HFF-Myc (cell line): ENCODE measurements at places on chromosomes 5 and 9.

GRCh38 chr5:150177721-150178120, 11.1 kb downstream of the CDX1 start:
- DNase-seq, result no peak

GRCh38 chr5:83253720-83254119, 176.4 kb downstream of the XRCC4 start:
- no peak for DNase-seq

DNA sequence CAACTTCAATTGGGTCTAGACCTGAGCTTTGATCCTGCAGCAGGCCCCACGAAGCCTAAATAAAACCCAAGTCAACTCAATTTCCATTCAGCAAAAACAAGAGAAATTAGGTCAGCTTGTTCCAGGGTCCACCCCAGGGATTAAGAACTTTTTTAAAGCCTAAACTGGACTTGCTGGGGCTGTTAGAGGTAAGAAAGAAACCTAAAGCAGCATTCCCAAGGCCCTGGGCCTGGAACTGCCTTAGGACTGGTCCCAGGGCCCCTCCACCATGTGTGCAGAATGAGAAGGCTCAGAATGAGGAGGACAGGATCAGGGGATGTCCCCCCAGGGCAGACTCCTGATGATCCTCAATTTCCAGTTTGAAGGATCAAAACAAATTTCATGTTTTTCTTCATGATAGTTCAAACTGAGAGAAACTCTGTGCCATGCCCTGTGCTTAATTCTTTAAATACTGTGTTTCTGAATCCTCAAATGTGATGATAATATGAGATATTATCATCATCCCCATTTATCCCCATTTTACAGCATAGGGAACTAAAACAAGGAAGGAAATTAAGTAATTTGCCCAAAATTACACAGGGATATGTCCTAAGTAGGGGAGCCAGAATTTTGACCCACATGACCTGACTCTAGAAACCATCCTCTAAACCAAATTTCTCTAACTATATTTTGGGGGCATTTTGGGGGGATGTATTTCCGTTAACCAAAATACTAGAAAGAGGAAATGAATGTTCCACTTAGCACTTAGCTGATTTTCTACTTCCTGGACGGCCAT, 64.5 kb downstream of the DENND1A start:
- no peak for DNase-seq

DNA sequence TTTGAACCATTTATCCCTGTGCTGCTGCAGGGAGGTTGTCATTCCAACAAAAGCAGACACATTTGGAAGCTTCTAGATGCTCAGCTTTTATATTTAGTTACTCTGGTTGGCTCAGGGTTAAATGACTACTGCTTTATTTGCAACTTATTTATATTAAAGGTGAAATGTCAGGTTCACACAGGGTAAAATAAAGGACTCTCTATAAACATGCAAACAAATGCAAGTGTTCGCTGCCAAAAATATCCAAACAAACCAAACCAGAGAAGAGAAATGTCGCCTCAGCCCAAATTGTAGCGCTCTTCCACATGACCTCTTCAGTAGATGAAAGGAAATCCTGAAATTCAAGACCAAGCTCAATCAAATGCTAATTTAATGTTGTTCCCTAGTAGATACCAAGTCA, 57.0 kb upstream of the LIFR start:
- no peak for DNase-seq

DNA sequence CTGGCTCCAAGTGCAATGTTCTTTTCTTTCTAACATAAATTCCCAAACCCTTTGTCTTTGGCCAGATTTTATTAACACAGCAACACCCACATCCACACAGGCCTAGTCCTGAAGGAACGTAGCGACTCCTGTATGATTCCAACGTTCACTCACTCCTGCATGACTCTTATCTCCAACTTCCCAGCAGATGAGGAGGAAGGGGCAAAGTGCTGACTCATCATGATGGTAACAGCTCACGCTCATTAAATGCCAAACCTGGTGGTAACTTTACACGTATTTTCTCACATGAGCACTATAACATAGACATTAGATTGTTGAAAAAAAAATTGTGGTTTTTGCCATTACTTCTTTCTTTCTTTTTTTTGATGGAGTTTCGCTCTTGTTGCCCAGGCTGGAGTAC, 1349.5 kb downstream of the EFNA5 start:
- no peak for DNase-seq

DNA sequence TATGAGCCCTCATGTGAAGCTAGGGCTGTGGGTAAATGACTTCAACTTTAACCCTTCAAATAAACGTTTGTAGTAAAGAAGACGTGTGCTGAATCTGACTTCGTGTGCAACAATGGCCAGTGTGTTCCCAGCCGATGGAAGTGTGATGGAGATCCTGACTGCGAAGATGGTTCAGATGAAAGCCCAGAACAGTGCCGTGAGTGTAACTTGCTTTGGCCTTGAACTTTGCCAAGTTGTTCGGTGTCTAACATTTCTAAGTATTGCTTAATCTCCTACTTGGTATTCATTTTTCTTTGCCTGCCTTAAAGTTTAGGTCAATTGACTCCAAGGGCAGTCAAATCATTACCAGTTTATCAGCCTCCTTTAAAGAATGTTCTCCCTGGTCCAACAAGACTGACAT, 18.2 kb downstream of the VLDLR start:
- DNase-seq, result no peak

GRCh38 chr5:177369645-177370440, 12.1 kb downstream of the RGS14 start:
- DNase-seq, result no peak

- DNase-seq, result no peak
These were observed 49.7 kb downstream of the FER start for GRCh38 chr5:108797396-108797795.

GRCh38 chr5:174622067-174622466, 102.3 kb upstream of the MSX2 start:
- DNase-seq, result no peak

DNA sequence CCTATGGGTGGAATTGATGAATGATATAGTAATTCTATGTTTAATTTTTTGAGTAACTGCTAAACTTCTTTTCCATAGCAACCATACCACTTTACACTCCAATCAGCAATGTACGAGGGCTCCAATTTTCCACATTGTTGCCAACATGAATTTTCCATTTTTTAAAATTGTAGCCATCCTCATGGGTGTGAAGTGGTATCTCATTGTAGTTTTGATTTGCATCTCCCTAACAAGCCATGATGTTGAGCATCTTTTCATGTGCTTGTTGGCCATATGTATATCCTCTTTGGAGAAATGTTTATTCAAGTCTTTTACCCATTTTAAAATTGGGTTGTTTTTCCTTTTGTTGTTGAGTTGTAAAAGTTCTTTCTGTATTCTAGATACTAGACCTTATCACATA, 48.9 kb downstream of the TMOD1 start:
- DNase-seq, result no peak

- no peak for DNase-seq
These were observed 506.5 kb downstream of the DMAC1 start for GRCh38 chr9:7293091-7293490.

- no peak for DNase-seq
These were observed 703 bp downstream of the FAM120AOS start for GRCh38 chr9:93452710-93453046.

GRCh38 chr5:40312205-40312604, 367.5 kb upstream of the PTGER4 start:
- DNase-seq, result no peak

DNA sequence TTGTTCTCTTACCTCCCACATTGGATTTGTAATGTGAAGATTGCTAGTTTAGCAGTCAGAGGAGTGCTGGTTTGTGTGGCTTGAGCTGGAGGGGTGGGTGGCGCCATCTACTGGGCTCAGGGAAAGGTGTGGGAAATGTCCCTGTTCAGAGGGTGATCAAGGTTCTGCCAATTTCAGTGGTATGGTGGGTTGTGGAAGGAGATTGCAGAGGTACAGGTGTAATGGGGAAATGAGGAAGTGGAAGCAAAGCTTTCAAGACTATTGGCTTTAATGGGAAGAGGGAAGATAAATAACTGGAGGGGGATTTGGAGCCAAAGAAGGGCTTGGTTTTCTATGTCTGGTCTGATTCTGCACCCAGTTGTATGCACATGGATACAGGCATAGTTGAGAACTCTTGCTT, 76.4 kb downstream of the OSMR start:
- no peak for DNase-seq
